Brain (organoid and tissue), 16 donors: ENCODE measurements at places on chromosomes 5 and 9. TPM values are rescaled to one million over a fixed set of nuclear protein-coding genes. Genes with fewer than 3 reads are reported as not detected.

- DNase-seq: no peak
These were observed 152.3 kb downstream of the OLFM1 start for GRCh38 chr9:135239769-135240141.

DNA sequence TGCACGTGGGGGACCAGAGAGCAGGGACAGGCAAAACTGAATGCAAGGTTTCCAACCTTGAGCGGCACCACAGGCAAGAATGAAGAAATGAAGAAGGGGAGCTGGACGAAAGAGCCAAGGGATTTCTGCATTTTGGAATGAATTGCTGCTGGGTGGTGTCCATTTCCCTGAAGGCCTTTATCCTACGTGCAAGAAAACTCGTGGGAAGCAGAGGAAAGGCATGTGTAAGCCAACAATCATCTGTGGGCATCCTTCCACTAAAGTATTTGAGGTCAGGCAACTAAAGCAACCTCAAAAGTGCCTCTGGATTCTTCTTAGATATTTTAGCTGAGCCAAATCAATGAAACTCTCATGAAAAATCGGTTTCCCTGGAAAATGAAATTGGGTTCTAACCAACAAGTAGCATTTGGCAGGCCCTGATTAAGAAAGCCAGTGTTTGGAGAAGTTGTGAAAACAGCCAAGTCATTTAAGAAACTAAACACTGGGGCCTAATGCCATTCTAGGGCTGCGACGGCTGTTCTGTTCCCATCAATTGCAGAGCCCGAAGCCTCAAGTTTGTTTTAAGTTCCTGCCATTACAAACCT is 4.7 kb upstream of the TGFBI start:
- DNase-seq: no peak

- DNase-seq: peak; percentile 52
These were observed 388.3 kb downstream of the TMEM38B start for GRCh38 chr9:106082621-106083020.

The CRHBP gene
- polyA plus RNA-seq: 2.2 TPM

GRCh38 chr5:58716713-58717112 is 133.8 kb downstream of the RAB3C start:
- no peak for DNase-seq

DNA sequence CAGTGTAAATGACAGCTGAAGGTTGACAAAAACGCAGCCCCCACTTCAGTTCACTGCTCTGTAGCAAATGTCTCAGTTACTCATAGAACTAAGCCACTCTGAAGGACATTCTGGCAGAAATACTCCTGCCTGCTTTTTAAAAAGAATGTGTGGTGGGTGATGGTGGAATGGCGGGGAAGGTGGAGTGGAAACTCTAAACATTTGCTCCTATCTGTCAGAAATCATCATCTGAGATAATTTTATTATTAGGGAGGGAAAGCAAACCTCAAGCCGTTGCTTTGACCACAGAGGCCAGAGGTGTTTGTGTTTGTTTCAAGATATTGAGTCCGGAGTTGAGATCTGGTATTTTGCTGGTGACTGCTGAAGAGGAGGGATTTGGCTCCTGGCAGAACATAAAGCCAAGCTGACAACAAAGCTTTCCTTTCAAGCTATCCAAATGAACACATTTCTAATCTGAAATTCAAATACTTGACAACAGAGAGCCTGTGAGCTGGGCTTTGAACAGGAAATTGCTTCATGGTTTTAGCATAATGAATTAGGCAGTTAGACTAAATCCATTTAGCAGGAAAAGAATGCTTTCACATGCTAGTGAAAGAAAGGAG is 362.7 kb downstream of the CSNK1G3 start:
- peak; percentile 86 for DNase-seq

The RNF208 gene
- polyA plus RNA-seq: 84.7 TPM

GRCh38 chr9:35748858-35749514 is at the start of the genes GBA2 and RGP1:
GBA2 (minus strand) TSS chr9:35749228; CDS start chr9:35748704, 524 bp downstream.
RGP1 (plus strand) TSS chr9:35749287; CDS start chr9:35749756, 469 bp downstream.
- DNase-seq: peak; percentile 84
